ENCODE measurements at places on chromosomes 4 and X. TPM values are rescaled to one million over a fixed set of nuclear protein-coding genes. Genes with fewer than 3 reads are reported as not detected.

MAGEA4 gene
- not detected for total RNA-seq

CFAP99 gene
- total RNA-seq: not detected

GRCh38 chrX:66638591-66639500 is at the start of gene EDA2R:
Gene EDA2R, minus strand, starts transcription at chrX:66639078. Its CDS starts 23,058 bp downstream, at chrX:66616020.
- no peaks in the 10 kb centered on the region for H3K4me1 ChIP-seq
- no peaks in the 10 kb centered on the region for H3K36me3 ChIP-seq
- H3K4me3 ChIP-seq: peak within 1 kb of the TSS; percentile 41
- H3K27me3 ChIP-seq: no peaks in the 10 kb centered on the region
- H3K27ac ChIP-seq: peak within 1 kb of the TSS; percentile 64
- no peak for DNase-seq

DNA sequence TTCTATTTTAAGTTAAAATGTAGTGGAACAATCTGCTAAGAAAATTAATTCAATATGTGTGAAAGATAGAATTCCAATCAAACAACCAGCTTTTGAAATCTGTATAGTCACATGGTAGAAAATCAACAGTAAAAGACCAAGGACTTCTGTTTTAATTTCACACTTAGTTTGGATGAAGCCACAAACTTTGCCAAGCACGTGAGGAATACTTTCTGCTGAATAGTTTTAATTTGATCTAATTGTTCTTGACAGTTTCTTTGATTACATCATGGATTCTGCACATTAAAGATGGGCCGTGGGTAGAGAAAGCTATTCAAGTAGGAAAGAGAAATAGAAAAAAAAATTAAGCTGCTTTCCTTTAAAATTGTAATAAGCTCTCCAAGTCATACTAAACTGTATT is 137.9 kb upstream of the FAM241A start:
- H3K27me3 ChIP-seq: no peaks in the 10 kb centered on the region
- no peaks in the 10 kb centered on the region for H3K36me3 ChIP-seq
- peaks cover 5% of the 10 kb centered on the region for H3K4me1 ChIP-seq
- no peak for DNase-seq

NXF2B gene
- not detected for total RNA-seq

CCDC110 gene
- 1.2 TPM for total RNA-seq

CCSER1 gene
- 8.1 TPM for total RNA-seq

ALB gene
- not detected for total RNA-seq

UGT8 gene
- total RNA-seq: 0.25 TPM

GRCh38 chr4:73883306-73883705 is 14.1 kb downstream of the CXCL1 start:
- no peaks in the 10 kb centered on the region for H3K27me3 ChIP-seq
- no peak for DNase-seq
- no peak overlapping the region for H3K27ac ChIP-seq
- H3K36me3 ChIP-seq: no peaks in the 10 kb centered on the region
- H3K4me1 ChIP-seq: no peaks in the 10 kb centered on the region
- no peak overlapping the region for H3K4me3 ChIP-seq
